Stimulated activated naive CD8-positive, alpha-beta T cell treated with anti-CD3 and anti-CD28 coated beads, Interleukin-15, Interleukin-2, amounts not matched to agents 100 U/mL and 50 U/mL, for 24 hours (primary cell): ENCODE measurements at places on chromosomes 6 and 20.

DNA sequence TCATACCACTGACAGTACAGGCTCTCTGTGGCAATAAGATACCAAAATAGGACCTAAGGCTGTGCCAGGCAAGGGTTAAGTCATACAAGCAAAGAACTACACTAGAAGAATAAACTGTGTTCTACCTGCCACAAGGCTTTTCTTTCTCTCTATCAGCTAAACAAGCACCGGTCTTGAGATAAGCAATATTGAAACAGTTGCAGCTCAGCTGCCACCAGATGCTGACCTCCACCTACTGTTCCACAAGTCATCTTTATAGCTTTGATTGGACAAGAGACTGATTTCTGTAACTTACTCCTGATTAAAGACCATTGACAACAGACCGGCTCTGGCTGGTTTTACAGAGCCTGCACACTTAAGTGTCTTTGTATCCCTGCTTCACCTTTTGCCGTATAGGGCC, 24.1 kb downstream of the SCP2D1 start:
- no peak for DNase-seq

DNA sequence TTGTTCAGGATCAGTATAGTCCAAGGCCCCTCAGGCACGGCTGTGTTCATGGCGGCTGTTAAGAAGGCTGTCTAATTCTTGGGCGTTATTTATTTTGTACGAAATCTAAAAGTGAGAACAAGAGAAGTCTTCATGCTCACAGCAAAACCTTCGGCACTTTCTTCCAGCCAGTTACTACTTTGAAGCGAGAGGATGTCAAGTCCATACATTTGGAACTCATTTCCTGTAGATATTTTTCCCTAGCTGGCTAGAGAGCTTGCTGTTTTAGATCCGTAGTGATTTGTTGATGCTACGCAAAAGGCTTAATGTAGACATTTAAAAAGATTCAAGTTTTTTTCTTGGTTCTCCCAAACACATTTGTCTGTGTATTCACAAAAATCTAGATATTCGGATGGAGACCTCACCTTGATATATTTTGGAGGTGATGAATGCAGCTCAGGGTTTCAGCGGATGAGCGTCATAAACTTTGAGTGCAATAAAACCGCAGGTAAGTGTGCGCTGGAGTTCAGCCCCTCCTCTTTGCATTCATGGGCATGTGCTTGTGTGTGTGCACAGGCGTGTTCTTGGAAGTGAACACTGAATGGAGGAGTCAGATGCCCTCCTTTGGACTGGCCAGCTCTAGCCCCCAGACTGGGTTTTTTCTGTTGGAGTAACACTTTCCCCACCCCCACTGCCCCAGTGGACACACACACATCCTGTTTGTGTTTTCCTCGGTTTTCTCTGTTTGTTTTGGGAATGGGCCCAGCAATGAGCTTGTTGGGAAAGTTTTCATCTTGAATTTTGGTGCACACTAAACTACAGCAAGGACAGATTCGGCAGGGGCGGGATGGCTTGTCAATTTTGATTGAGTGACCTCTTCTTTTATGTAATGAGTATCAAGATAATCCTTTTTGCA, 65.4 kb downstream of the IGF2R start:
- no peak for DNase-seq

GRCh38 chr6:142271476-142271875, 30.3 kb upstream of the ADGRG6 start:
- DNase-seq: no peak

DNA sequence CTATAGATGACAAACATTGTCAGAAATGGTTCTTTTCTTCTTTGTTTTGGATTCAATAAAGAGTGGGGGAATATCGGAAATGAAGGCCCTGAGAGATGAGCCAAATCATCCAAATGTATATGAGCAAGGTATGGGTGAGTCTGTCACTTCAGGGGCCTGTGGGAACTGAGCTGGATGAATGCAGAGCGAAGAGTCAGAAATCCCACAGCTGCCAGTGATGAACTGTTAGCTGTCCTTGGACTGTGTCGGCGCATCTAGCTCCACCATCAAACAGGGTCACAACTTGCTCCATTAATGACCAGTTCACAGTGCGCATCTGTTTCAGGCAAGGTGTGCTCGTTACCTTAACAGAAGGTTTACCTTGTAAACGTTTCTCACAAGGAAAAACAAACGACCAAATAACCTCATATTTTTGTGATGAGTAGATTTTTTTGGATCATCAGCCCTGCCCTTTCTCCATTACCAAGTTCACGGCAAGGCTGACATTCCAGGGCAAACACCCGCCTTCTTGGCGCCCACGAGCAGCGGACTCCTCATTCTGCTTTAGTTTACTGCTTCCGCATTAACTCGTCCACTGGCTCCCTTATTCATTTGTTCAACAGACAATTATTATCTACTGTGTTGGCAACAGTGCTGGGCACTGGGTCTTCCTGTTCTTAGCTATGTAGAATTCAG, 15.0 kb upstream of the CCN6 start:
- DNase-seq: no peak

DNA sequence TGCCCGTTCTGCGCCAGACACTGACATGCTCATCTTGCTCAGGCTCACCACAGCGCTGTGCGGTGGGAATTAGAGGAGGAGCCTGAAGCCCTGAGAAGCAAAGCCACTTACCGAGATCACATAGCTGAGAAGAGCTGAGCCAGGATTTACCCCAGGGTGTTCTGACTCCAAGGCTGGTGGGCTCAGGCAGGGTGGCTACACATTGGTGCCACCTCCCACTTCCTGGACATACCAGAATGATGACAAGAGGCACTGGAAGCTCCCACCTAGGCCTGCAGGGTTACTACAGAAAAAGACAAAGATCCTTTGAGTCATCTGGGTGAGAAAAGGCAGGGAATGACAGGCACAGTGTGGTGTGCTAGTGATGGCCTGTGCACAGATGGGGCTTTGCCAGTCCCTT, 24.4 kb upstream of the FKBP1A start:
- no peak for DNase-seq

GRCh38 chr6:166253281-166253681, 54.9 kb downstream of the PRR18 start:
- DNase-seq: peak; percentile 45

GRCh38 chr6:142796571-142796970, 148.4 kb downstream of the HIVEP2 start:
- DNase-seq: no peak

DNA sequence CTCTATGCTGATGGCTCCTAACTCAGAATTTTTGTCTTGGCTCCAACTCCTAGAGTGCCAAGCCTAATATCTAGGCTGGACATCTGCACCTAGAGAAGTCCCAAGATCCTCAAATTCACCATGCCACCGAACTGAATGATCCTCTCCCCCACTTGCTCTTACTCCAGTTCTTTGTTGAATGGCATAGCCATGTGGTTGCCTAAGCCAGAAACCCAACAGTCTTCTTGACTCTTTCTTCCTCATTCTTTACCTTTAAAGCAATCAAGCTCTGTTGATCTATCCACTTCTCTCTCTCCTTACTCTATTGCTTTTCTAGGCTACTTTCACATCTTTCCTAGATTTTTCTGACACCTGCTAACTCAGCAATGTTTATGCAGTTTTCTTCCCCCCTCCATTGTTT, 126.5 kb upstream of the FOXO3 start:
- DNase-seq: no peak

- DNase-seq: no peak
These were observed 43.5 kb upstream of the TIAM2 start for GRCh38 chr6:154951345-154952200.

GRCh38 chr6:39812853-39813533, 20.8 kb downstream of the DAAM2 start:
- no peak for DNase-seq

GRCh38 chr20:16299897-16300296, 273.4 kb downstream of the KIF16B start:
- no peak for DNase-seq

DNA sequence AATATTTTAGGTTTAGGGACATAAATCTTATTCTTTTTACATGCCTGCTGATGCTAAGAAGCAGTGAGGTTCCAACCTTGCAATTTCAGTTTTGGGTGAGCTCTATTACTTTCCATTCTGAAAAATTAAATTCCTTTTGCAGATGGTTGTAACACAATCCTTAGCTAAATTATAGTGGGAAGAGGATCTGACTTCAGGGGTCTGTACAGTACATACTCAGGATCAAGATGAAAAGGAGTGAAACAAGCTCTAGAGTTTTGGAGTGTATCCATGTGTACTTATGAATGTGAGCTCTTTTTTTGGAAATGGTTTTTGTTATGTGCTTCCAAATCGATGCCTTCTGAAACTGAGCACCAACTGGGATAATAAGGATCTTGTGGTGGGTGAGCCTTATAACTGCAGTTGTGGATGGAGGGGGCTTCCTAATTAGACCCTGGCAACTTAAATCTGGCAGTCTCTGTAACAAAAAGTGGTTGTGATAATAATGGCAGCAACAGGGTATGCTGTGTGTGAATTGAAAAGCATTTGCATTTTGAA, 218.8 kb upstream of the MAP3K7 start:
- DNase-seq: no peak

- DNase-seq: no peak
These were observed 5.5 kb upstream of the NPBWR2 start for GRCh38 chr20:64112691-64113443.

- no peak for DNase-seq
These were observed 101.7 kb downstream of the TULP4 start for GRCh38 chr6:158413814-158414565.

- no peak for DNase-seq
These were observed 3.3 kb upstream of the E2F1 start for GRCh38 chr20:33689493-33689892.

DNA sequence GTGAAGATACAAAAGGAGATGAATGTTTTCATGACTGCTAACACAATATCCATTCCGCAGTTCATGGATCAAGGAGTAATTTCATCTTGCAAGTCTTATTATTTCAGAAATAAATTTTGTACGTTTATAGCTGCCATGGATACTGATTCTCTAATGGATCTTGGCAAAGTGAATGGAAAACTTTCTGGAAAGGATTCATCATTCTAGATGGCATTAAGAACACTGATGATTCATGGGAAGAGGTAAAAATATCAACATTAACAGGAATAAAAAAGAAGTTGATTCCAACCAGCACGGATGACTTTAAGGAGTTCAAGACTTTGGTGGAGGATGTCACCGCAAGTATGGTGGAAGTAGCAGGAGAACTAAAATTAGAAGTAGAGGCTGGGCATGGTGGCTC, 2.8 kb downstream of the HUS1B start:
- no peak for DNase-seq

DNA sequence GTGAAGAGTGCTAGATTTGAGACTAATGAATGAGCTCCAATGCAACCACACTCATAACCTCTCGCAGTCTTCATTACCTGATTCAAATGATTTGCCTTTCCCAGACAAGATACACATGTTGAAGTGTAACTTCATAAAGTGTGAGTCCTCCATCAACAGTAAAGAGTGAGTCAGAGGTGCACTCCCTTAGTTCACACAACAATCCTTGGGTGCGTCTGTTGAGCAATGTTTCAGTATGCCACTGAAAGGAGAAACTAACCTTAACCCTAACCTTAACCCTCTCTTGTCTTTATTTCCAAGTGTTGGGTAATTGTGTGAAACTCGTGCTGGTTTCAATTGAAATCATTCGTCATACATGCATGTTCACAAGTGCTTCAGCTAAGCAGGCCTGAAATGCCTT, 21.0 kb upstream of the RIN2 start:
- DNase-seq: no peak

- no peak for DNase-seq
These were observed 110.5 kb downstream of the HAO1 start for GRCh38 chr20:7829776-7830175.

- no peak for DNase-seq
These were observed 50.3 kb upstream of the VSTM2L start for GRCh38 chr20:37852666-37853065.

DNA sequence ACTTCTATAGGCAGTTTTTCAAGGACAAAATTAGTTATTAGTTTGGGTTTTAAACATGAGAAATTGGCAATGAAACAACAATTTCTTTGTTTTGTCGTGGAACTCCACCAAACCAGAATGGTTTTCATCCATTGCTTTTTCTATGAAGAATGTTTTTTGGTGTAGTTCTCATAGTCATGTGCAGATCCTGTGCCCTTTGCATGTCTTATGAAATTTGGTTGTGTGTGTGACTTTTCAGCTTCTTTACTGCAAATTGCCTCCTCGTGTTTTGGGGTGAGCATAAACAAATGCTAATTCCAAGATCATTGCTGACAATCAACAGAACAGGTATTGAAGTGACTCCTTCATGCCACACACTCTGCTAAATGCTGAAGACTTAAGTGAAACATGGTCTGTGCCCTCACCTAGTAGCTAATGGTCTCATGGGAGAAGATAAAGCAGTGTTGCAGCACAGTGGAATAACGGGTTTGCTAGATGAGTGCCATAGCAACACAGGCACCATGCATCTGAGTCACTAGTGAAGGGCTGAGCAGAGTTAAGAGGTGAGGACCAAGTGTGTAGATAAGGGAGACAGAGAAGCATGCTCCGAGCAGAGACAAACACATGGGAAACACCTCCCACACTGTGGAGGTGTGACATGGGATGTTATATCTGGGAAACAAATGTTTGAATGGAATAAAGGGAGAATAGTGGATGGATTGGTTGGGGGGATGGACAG, 120.0 kb downstream of the SLC16A10 start:
- no peak for DNase-seq

DNA sequence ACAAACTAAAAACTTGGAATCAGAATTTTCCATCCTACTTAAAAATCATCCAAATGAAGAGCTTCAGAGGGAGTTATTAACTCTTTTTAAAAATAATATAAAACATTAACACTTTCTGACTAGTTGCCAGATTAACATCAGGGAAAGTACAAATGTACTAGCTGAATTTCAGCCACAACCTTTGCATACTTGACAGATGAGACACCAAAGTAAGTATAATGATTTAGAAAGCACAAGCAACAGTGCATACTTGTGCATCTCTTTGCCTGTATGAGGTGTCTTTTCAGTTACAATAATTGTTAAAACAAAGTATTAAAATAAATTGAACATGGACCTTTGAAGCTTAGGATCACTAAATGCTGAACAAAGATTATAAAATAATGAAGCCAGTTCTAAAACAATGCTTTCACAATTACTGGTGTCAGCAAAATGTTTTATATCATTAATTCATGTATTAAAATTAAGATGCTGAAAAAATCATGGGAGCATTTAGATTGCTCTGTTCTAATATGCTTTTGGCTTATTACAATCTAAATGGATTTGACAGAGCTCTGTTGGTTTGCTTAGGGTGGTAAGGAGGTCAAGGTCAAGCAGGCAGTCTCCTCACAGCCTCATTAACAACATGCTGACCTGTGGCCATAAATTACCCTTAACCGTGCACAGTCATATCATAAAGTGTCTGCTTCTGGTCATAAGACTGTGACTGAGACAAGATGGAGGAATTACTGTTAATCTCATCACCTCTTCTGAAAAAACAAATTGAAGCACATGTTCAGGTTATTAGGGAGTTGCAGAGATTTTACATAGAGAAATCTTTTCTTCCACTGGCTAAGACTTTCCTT, 15.1 kb downstream of the RNF217 start:
- DNase-seq: no peak

- no peak for DNase-seq
These were observed 181.4 kb upstream of the CST7 start for GRCh38 chr20:24767623-24768100.
